Neuronal stem cell (in vitro differentiated cells): ENCODE measurements at places on chromosomes 2 and 18.

DNA sequence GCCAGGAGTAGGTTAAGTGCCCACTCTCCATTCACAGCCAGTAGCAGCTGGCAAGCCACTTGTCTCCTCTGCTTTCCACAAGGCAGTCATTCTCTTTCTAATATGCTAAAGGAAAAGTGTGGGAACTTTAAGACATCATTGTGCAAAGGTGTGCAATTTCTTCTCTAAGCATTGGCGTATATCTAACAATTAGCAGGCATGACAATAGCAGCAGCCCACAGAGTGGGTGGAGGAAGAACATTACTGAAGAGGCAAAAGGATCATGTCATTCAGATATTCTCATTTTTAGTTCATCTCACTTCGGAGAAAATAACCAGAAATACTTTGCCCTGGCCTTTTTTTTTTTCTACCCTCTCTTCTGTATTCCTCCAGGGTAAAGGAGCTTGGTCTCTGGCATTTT, 177.6 kb downstream of the DNAH7 start:
- no peak for DNase-seq

- no peak for DNase-seq
These were observed 275.5 kb downstream of the KCNJ3 start for GRCh38 chr2:154974041-154974440.

- DNase-seq, result no peak
These were observed 133.9 kb upstream of the ARL4C start for GRCh38 chr2:234630801-234631261.

GRCh38 chr2:68387408-68388350, 22.6 kb downstream of the PLEK start:
- no peak for DNase-seq

DNA sequence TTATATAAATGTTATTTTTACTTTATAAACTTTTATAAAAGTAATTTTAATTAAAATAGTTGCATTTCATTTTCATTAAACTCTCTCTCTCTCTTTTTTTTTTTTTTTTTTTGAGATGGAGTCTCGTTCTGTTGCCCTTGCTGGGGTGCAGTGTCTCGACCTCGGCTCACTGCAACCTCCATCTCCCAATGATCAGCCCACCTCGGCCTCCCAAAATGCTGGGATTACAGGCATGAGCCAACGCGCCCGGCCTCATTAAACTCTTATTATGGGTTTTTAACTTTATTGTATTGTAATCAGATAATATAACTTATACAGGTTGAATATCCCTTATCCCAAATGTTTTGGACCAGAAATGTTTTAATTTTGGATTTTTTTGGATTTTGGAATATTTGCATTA, 10.9 kb upstream of the NPPC start:
- no peak for DNase-seq

- no peak for DNase-seq
These were observed 1.2 kb upstream of the SRBD1 start for GRCh38 chr2:45612285-45612684.

DNA sequence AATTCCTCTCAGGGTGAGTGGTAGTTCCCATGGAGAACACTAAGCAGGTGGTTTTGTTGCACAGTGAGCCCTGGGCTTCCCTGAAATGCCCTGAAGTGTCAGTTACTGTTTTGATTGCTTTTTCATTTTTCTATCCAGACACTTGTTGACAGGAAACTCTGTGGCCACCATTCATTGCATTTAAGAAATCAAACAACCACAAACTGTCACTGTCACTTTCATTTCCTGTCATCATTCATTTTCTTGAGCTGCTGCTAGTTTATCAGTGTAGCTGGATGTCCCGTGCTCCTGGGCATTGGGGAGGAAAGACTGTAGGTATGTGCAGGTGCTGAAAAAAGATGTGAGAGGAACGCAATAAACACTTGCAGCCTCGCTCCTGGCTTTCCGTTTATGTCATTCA, 891.6 kb upstream of the ZEB2 start:
- no peak for DNase-seq

DNA sequence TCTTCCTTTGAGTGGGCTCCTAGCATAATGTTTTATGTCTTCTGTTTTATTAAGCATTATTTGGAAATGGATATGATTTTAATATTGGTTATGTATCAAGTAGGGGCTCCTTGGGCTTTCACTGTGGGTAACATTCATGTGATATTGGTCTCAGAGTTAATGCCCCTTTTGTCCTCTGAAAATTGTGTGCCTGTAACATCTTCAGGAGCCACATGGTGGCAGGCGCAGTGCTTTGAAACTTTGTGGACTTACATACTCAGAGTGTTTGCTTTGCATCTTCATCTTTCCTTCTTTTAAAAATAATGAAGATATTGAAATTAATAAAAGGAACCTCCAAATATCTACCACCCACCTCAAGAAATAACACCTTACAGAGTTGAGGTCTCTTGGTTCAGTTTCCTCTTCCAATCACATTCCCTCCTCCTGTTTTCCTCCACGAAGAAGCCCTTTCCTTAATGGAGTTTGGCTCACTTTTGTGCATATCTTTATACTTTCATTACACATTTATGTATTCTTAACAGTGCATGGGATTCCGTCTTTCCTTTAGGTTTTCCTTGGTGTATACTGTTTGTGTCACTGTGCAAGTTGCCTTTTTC, 73.5 kb downstream of the LIMS1 start:
- no peak for DNase-seq

DNA sequence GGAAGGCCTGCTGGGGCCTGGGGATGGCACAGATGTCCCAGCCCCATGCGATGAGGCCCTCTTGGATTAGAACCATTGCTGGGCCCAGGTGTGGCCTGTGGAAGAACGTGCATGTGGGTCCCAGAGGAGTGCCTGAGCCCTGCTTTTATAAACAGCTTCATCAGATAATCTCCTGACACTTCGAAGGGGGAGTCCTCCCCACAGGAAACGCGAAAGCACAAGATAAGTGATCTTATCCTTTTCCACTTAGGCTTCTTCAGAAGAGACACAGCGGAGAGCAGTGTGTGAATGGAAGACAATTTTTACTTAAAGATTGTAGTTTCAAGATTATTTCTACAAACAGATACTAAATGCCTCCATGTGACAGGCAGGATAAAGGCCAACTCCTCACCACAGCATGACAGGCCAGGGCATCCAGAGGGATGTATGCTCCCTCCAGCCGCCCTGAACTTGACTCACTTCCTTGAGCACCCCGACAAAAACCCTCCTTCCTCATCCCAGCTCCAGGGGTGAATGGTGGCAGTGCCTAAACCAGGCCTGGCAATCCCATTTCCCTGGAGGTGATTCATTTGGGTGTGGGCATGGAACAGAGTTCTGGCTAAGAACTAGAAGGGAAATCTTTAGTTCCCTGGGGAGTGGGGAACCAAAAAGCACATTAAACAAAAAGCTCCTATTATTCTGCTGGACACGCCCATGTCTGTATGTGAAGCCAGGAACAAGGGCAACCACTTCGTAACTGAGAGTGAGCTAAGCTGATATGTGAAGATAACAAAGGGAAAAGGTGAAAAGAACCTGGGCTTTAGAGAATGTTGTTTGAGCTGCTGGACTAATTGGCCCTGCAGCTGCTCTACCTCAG, 56.2 kb upstream of the TMEM163 start:
- peak; percentile 62 for DNase-seq

- DNase-seq, result no peak
These were observed 68.9 kb downstream of the PRPF40A start for GRCh38 chr2:152648336-152648735.

GRCh38 chr2:234741976-234742375, 209.8 kb upstream of the SH3BP4 start:
- DNase-seq, result no peak

GRCh38 chr18:61703508-61703907, 189.3 kb downstream of the RNF152 start:
- DNase-seq, result no peak

- DNase-seq, result no peak
These were observed 345.9 kb upstream of the SPHKAP start for GRCh38 chr2:228527197-228527881.

- no peak for DNase-seq
These were observed 24.6 kb upstream of the SPP2 start for GRCh38 chr2:234025891-234026401.

- DNase-seq, result no peak
These were observed 218.1 kb upstream of the TNP1 start for GRCh38 chr2:217077831-217078407.

GRCh38 chr2:201344663-201345366, 12.3 kb downstream of the FLACC1 start:
- no peak for DNase-seq

DNA sequence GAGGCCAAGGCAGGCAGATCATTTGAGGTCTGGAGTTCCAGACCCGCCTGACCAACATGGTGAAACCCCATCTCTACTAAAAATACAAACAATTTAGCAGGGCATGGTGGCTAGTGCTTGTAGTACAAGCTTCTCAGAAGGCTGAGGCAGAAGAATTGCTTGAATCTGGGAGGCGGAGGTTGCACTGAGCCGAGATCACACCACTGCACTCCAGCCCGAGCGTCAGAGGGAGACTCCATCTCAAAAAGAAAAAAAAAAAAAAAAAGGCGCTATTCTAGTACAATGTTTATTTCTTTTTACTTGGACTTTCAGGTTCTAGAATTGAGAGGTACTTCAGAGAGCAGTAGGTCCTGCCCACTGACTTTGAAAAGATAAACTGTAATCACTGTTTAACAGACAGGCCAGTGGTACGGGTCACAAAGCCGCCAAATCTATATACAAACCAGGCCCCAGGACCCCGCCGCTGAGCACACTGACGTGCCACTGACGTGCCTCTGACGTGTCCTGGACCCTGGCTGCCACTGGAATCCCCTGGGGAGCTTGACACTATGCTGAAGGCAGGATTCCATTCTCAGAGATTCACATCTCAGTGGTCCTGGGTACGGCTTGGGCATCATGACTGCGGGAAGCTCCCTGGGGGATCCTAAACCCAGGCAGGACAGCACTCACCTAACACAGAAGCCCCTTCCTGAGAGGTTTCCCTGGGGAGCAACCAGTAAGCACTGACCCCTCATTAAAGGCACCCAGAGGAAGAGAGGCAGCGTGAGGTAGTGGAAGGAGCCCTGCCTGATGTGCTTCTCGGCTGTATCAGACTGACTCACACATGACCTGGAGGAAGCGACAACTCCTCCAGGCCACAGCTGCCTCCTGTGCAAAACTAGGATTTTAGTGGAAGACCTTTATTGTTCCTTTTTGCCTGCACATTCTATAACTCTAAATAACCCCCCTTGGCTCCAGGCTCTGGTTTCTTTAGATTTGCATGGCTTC, 197.8 kb upstream of the MEIS1 start:
- DNase-seq, result no peak

DNA sequence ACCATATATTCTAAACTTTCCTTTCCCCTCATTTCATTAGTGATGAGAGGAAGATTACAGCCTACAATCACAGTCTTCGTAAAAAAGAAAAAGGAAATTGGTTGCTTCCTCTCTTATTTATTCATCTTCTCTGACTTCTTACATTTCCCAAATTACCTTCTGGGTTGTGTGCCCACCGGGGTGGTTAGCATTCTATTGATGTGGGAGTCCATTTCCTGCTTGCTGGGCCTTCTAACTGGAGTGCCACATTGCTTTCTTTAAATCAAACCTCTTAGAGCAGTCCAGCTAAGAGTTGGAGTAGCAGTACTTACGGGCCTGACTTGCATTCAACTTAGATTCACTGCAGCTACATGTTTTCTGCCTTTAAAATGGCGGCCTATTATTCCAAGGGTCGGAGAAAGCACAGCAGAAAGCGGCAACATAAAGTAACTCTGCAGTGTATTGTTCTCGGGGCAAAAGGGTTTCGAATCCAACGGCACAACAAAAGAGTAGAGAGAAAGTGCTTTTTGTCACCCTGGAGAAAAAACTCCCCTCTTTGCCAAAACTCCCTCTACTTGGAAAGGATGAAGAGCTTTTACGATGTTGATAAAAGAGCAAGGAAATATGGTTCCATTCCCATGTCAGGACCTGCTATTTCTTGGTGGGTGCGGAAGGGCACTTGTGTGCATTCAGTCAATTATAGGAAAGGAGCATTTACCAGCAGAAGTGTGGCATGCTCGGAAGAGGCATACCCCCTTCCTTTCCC, 110.6 kb upstream of the DLX2 start:
- no peak for DNase-seq

GRCh38 chr2:224971214-224971613, 71.1 kb downstream of the DOCK10 start:
- DNase-seq, result no peak

- DNase-seq, result no peak
These were observed 204.3 kb upstream of the CCDC68 start for GRCh38 chr18:55163550-55163949.

- DNase-seq, result no peak
These were observed 168.0 kb downstream of the SPP2 start for GRCh38 chr2:234218266-234219045.

GRCh38 chr2:36404754-36405153, 49.2 kb downstream of the CRIM1 start:
- DNase-seq, result no peak

DNA sequence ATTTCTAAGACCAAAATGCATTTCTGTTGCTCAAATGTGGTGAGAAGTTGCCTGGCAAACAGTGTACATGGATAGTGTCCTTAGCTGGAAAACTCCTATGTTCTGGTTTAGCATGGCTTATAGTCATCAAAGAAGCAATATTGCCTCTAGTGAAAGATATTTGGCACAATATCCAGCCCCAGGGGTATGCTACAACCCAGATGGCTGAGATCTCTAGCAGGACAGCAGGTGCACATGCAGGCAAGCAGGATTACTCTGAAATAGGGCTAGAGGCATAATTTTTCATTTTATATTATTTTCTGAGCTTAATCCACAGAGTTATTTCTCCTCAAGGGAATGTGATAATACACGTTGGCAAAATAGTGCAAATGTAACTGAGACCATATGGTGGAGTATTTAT, 34.0 kb downstream of the CCDC195 start:
- no peak for DNase-seq

- no peak for DNase-seq
These were observed 1089.5 kb upstream of the GYPC start for GRCh38 chr2:125566422-125566821.

- no peak for DNase-seq
These were observed 40.6 kb upstream of the PGAP1 start for GRCh38 chr2:196967116-196967515.

DNA sequence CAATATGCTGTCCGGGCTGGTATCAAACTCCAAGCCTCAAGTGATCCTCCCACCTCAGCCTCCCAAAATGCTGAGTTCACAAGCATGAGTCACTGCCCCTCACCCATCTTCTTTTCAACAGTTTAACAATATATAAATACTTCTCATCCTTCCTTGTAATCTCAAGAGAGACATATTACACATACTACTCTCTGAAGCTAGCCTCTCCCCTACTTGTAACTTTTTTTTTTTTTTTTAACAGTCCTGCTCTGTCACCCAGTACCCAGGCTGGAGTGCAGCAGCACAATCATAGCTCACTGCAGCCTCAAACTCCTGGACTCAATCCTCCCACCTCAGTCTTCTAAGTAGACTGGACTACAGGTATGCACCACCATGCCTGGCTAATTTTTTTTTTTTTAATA, 5.7 kb downstream of the GFPT1 start:
- DNase-seq, result no peak

DNA sequence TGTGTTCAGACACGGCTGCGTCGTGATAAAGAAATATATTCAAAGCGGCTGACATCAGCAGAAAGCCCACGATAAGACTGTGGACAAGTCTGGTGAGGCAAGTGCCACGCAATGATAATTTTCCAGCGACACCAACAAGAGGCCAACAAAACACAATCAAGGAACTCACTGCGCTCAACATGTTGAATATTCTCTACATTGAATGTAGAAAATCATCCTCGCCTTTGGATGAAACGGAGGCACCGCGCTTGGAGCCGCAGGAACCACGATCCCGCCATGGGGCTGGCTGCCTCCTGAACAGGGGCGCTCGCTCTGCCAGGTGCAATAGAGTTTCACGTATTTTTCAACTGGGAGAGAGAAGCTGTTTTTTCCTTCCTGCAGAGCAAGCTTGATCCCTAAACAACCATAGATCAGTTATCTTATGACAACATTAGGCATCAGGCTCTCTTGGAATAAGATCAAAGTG, 220.3 kb downstream of the ATAD2B start:
- no peak for DNase-seq
